ENCODE measurements at places on chromosomes 1 and 21. TPM values are rescaled to one million over a fixed set of nuclear protein-coding genes. Genes with fewer than 3 reads are reported as not detected.

Gene CLCA4
- total RNA-seq, result not detected

Gene RNF223
- total RNA-seq, result not detected

Gene C1QA
- total RNA-seq, result 17.5 TPM

Gene KRTAP12-2
- total RNA-seq, result not detected

Gene GBP4
- total RNA-seq, result 1.8 TPM

Gene CAMK2N1
- total RNA-seq, result 128 TPM

Gene PLA2G2F
- not detected for total RNA-seq

Gene NUP210L
- 0.23 TPM for total RNA-seq

Gene RIT1
- total RNA-seq, result 37.4 TPM

Gene ENTREP3
- total RNA-seq, result 5.5 TPM

Gene PADI3
- not detected for total RNA-seq

Gene IL19
- total RNA-seq, result not detected
